ENCODE measurements at places on chromosomes 2 and 18. TPM values are rescaled to one million over a fixed set of nuclear protein-coding genes. Genes with fewer than 3 reads are reported as not detected.

Gene CRYGD
- total RNA-seq: not detected

Gene IL1RL2
- 0.32 TPM for total RNA-seq

Gene LAMA3
- 2.6 TPM for total RNA-seq

Gene FTCDNL1
- total RNA-seq: 0.32 TPM

Gene ANKRD23
- 1.3 TPM for total RNA-seq

Gene ICA1L
- 4.8 TPM for total RNA-seq

Gene LNPK
- total RNA-seq: 48.8 TPM

- DNase-seq: no peak
These were observed 218.3 kb downstream of the PTGR3 start for GRCh38 chr18:74990563-74991081.

DNA sequence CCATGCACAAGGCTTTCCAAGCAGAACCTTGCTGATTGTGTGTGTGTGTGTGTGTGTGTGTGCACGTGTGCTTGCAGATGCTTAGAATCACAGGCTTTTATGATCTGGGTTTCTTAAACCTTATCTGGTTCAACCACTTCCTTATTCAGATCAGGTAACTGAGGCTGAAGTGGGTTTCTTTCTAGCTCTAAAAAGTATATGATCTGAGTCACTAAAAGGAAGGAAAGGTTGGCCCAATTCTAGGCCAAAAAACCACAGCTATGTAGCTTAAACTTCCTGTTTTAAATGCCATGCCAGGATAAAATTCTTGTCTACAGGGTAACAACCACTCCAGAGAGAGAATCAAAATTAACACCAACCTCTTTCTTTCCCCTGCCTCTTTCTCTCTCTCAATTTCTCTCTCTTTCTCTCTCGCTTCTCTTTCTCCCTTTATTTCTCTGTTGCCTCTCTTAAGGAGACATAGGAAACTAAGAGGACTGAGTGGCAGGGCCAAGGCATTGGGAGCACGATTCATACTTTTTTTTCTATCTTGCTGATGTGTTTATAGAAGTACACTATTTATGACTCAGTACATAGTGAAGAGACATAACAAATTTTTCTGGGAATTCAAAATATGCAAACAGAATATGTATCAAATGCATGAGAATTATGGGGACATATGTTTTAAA, 140.3 kb downstream of the TRIB2 start:
- peak; percentile 62 for DNase-seq

GRCh38 chr2:187544371-187545080, 9.7 kb downstream of the TFPI start:
- DNase-seq: peak; percentile 70

- peak; percentile 29 for DNase-seq
These were observed 210.8 kb upstream of the SMIM21 start for GRCh38 chr18:75638223-75638775.

- peak; percentile 43 for DNase-seq
These were observed 28.0 kb downstream of the AGAP1 start for GRCh38 chr2:235521844-235522243.

DNA sequence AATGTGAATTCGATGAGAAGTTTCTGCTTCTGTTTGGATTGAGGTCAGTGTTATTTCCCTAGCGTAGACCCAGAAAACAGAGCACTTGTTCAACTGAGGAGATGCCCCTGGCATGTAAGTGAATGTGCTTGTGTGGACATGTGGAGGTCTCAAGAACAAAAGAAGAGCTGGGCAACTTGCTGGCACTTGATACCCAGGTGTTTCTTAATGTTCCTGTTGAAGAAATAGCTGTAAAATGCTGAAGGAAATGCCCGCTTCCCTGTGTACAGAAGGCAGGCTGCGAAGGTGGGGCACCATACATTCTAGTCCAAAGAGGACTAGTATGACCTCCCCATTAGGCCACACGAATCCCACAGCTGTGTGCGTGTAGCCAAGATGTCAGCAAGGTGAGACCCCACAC, 9.8 kb upstream of the LBH start:
- no peak for DNase-seq

All from fibroblast of villous mesenchyme (primary cell).